ENCODE measurements at places on chromosomes 4 and X.

GRCh38 chr4:108979759-108980158 lies 216.9 kb upstream of the ETNPPL start:
- no peak for DNase-seq

DNA sequence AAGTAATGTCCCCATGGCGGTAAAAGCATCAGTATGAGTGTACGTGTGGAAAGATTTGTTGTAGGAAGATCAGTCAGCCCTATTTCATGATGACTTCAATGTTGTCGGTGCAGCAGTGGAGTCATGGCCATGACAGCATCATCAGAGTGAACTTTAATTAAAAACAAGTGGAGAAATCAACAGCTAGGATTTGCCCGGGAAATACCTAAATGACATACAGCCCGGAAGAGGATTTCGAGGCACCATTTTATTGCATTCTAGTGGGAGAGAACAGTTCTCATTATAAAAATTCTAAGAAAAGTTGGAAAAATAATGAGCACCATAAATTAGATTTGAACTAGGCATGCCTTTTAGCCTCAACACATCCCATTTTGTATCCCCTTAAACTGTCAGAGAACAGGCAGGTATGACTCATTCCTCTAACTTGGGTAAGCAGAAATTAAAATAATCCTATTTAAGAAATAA lies 170.1 kb downstream of the SHROOM3 start:
- no peak for DNase-seq

DNA sequence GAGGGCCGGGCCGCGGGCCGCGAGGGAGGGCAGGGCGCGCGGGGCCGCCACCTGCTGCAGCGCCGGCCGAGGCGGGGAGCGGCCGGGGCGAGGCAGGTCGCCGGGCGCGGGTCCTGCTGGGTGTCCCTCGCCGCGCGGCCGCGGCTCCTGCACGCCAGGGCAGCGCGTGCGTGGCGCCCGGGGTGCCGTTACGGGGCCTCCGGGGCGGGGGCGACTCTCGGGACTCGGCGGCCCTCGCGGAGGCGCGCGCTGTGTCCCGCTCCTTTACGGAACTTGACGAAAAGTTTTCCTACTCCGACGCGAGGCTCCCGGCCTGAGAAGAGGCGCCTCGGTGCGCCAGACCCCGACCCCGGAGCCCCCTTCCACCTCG lies 329 bp downstream of the TBC1D14 start:
- DNase-seq = no peak

- DNase-seq = no peak
Measured at GRCh38 chr4:13983189-13983790, 355.8 kb upstream of the BOD1L1 start.

DNA sequence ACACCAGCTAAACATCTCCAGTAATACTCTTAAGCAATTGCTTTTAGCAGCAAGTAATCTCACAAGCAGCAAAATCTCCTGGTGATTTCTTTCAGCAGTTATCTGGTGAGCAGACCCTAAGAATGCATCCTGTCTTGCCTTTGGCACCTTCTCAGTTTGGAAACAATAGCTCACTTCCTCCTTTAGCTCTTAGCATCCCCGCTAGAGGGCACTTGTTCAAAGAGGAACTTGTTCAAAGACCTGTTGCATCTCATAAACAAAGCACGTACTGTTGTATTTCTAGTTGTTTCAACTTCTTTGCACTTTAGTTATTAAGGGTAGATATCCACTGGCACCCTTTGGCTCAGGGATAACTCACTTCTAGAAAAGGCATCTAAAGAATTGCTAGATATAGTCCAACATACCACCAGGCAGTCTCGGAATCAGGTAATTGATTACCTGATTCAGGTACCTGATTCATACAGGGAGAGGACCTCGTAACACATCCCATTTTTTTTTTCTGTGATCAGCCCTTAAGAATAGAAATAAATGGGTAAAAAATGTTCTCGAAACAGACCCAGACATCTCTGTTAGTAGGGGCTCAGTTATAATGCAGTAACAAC lies 81.9 kb upstream of the QRFPR start:
- DNase-seq = peak; percentile 49

- DNase-seq = no peak
Measured at GRCh38 chr4:124642846-124643245, 69.7 kb downstream of the ANKRD50 start.

- no peak for DNase-seq
Measured at GRCh38 chrX:19829814-19830213, 57.6 kb downstream of the SH3KBP1 start.

GRCh38 chrX:74133156-74133796 lies 170.7 kb upstream of the ZCCHC13 start:
- no peak for DNase-seq

DNA sequence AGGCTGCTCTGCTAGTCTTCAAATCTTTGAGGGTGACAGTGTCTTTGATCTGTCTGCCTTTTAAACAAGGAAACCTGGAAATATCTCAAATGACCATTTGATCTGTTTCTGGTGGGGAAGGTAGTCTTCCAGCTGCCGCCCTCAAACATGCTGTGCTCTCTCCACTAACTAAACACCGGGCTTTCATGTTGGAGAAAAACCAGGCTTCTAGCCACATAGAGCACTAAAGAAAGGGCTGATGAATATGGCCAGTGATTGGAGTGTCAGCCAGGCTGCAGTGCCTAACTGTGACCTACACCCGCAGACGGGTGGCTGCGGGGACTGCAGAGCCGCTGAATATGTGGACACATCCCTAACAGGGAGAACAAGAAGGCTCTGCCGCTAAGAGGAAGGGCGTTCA lies 85.9 kb downstream of the UNC5C start:
- no peak for DNase-seq

DNA sequence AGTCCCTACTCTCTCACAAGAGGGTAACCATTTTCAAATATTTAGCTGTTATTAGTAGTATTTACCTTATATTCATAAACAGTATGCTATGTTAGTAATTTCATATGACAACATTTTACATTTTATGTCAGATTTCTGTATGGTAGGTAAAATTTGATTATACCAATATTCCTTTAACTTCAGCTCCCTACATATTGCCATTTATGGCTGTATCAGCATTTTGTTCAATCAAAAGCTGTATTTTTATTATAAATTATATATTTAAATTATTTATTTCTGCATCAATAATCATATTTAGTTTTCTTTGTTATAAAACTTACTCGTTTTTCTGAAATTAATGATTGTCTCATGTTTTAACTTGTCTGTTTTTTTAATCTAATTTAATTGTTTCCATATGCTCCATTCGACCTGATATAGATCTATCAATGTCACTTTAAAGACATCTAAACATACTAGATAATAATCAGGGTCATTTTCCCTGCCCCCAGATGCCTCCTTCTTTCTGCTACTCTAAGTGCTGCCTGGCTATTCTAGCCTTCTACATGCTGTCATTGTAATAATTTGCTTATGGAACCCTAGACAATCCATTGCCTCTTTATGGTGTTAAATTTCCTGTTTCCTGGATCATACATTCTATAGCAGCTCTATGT lies 1976.7 kb upstream of the ADGRL3 start:
- no peak for DNase-seq

DNA sequence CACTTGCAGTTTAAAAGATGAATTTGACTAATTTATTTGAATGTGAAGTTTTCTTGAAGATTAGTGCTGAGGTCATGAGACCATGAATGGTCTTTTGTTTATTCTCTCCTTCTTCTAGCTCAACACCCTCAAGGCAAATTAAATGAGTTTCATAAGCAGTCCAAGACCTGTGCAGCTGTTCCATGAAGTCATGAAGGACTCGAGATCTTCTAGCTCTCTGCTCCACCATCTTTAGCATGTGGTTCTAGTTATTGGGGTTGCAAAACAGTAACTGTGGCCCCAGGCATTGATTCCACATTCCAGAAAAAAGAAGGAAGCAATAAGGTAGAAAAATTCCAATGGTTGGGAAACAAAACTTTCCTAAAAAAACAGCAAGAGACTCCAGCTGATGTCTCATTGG lies 84.2 kb upstream of the HS3ST1 start:
- DNase-seq = no peak

- no peak for DNase-seq
Measured at GRCh38 chrX:73206366-73206765, 8.3 kb downstream of the NAP1L2 start.

GRCh38 chr4:181793096-181793495 lies 450.1 kb upstream of the TENM3 start:
- no peak for DNase-seq

GRCh38 chr4:143420227-143420626 lies 83.6 kb downstream of the GAB1 start:
- DNase-seq = no peak

DNA sequence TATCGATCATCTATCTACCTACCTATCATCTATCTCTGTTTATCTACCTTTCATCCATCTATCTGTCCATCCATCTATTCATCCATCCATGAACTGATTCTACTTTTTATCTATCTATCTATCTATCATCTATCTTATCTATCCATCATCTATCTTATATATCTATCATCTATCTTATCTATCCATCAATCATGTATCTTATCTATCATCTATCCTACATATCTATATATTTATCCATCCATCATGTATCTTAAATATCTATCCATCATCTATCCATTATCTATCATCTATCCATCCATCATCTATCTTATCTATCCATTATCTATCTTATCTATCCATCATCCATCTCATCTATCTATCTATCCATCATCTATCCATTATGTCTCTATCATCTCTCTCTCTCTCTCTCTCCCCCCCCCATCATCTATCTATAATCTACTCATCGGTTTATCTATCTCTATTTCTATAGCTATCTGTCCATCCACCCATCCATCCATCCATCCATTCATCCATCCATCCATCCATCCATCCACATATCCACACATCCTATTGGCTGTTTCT lies 20.9 kb downstream of the ARSD start:
- no peak for DNase-seq

DNA sequence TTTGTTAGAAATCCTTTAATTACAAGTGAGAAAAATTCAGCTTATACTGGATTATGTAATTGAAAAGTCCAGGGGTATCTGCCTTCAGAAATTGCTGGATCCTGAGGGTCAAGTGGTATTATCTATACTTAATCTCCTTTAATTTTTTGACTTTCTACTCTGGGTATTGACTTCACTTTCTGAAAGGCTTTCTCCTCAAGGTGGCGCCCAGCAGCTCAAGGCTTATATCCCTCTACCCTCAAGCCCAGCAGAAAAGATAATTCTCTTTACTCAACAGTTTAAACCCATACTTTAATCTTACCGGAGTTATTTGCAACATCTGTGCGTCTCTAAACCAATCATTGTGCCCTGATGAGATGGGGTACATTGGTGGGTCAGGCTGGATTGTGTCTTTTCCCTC lies 129.5 kb downstream of the LARP7 start:
- DNase-seq = no peak

GRCh38 chr4:78065508-78066192 lies 8.5 kb downstream of the FRAS1 start:
- DNase-seq = no peak

DNA sequence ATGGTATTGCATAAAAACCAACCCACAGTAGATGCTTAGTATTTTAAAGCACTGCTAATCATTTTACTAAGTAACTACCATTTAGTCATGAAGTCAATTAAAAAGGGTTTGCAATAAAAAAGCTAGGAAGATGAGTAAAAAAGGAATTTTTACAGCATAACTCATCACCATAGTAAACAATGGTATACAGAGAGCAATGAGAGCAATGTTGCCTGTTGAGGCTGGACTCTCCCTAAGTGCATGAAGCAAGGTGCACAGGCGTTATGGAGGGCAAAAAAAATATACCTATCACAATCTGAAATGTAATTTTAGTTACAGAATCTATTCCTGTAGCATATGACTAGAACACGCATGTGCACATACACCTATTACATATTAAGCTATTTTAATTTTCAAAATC lies 129.6 kb upstream of the BMP3 start:
- DNase-seq = no peak

- DNase-seq = no peak
Measured at GRCh38 chr4:122903766-122904288, 18.6 kb downstream of the NUDT6 start.

DNA sequence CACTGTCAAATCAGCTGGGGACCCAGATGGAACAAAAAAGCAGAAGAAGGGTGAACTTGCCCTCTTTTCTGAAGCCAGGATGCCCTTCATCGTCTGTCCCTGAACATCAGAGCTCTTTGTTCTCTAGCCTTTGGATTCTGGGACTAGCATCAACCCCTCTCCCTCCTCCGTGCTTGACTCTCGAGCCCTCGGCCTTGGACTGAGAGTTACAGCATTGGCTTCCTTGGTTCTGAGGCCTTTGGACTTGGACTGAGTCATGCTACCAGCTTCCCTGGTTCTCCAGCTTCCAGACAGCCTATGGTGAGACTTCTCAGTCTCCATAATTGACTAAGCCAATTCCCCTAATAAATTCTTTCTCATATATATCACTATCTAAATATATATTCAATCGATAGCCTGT lies 38.4 kb downstream of the WDFY3 start:
- no peak for DNase-seq
